ENCODE measurements at places on chromosomes 11 and 22.

GRCh38 chr11:1744137-1744886 lies 6.1 kb downstream of the IFITM10 start:
- DNase-seq: no peak

- DNase-seq: no peak
These were observed 23.9 kb upstream of the EED start for GRCh38 chr11:86220653-86221052.

- DNase-seq: no peak
These were observed 35.6 kb downstream of the RNF169 start for GRCh38 chr11:74784234-74784633.

GRCh38 chr11:87804176-87804575 lies 371.1 kb downstream of the RAB38 start:
- no peak for DNase-seq

DNA sequence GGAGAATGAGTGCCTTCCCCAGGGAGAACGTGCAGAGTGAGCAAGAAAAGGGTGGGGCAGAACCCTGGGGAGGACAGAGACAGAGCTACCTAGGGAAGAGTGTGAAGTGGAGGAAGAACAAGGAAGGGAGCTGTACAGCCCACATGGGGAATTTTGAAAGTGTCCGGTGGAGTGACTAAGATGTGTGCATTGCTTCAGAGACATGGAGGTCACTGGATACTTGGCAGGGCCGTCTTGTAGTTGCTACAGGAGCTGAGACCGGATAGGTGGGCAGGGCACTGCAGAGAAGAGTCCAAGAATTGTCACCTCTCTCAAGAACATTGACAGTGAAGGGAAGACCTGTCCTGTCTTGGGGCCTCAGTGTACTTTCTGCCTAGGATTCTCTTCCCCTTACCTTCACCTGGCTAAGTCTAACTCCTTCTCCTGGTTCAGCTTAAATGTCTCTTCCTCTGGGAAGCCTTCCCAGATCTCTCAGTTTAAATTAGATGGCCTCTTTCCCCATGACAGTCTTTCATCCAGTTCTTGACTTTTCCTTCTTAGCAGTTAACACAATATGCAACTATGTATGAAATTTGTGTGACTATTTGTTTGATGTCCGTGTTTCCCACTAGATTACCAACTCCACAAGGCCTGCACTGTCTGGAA lies 9.2 kb upstream of the P2RY6 start:
- no peak for DNase-seq

DNA sequence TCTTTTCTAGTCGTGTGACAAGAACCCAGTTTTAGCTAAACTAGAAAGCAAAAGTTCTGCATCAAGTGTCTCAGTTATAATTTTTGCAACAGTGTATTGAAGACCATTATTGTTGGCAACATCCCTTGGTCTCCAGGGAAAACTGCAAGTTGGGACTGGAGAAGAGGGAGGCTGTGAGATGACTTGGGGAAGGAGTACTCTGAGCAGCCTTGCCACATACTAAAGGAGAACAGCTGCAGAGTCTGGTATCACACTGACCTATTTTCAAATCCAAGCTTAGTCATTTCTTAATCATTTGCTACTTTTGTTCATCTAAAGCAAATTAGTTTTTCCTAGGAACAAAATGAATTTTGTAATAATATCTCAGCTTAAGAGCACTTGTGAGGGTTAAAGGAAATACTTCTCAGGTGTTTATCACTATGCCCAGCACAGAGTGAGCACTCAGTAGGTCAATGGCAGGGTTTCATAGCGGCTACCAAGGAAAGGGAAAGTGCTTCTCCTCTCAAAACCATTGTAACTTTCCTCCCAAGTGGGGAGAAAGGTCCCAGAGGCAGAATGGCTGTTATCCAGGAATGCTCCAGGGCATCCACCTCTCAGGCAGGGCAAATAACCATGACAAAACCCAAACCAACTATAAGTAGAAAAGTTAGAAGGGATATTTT lies 247.1 kb downstream of the C11orf87 start:
- no peak for DNase-seq

DNA sequence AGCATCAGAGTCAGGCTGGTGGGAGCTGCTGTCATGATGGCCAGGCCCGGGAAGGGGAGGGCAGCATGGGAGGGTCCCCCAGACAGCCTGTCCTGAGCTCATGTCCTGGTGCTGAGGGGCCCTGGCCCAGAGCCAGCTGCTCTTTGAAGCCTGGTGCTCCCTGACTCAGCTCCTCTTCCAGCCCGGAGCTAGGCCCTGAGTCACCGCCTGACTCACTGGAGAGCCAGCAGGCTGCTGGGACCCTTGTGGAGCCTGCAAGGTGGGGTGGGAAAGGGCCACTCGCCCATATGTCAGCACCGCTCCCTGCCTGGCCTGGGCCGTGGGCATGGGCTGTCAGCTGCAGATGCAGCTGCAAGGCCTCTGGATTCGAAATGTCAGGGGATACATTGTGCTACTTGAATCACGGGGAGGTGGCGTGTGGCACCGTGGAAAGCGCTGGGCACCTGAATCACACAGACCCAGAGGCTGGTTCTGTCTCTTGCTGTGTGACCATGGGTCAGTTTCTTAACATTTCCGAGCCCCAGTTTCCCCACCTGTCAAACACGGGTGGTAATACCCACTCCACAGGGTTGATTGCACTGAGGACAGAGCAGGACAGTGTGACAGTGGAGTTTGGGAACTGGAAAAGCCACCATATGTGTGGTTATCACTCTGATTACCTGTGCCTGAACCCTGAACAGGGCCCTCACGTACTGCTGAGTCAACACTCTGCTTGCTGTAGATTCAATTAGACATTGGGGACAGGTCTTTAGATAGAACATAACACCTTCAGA lies 4.4 kb downstream of the CACNA1I start:
- no peak for DNase-seq

DNA sequence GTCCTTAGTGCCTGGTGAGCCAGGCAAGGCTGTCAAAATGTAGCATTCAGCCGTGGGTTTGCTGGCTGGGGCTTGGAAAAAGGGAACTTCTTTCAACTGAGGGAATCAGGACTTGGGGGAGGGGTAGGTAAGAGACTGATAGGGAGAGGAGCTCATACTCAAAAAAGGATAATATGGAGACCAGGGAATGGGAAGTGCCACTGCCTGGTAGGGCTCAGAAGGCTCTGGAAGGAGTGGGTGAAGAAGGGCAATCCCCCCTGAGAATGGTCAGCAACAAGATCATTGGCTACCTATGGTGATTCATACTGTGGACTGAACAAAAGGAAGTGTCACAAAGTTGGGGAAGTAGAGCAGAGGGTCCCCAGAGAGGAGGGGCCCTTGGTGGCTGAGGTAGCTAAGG lies 1.9 kb downstream of the CNGA4 start:
- DNase-seq: no peak
